ENCODE measurements at places on chromosomes 5 and 9.

DNA sequence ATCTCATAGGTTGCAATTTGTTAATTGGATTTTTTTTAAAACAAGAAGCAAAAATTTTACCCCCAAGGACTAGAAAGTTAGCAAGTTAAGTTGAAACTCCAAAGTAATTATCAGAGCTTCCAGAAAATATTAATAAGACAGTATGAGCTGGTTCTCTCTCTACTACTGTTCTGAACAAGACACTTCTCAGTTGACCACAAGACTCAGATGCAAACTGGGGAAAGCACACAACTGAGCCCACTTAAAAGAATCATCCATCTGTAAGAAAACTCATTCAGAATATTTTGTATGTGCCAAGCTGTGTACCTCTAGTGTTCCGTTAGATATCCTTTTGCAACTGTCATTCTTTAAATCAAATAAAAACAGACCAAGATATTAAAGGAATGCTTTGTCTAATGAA is 60.0 kb downstream of the MAP1B start:
- no peak for DNase-seq

DNA sequence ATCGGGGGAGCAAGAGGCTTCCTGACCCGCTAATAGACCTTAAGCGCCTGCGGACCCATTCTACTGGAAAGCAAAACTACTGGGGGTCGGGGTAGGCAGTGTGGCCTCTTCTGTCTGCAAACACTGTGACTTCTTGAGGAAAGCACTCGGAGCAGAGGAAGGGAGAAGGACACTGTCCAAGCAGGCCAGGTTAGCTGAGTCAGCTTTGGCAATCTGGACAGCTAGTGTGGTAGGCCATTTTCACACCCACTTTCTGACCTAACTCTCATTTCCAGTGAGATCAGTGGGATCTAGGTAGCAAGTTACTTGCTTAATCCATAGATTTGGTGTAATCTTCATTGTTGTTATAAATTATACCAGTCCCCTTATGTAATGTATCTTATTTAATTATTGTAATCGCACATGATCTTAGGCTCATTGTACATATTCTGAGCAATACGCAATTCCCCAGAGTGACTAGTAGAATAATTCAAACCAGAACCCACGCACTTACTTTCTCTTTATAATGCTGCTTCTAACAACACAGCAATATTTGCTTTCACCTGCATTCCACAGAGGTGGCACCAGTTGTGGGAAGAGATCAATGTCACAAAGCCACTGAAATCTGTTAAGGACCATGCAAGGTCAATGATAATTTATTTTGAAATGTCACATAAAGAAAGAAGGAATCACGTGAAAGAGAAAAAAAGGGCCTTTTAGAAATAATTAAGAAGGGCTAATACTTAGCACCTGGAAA is 82.9 kb downstream of the NREP start:
- DNase-seq: no peak

DNA sequence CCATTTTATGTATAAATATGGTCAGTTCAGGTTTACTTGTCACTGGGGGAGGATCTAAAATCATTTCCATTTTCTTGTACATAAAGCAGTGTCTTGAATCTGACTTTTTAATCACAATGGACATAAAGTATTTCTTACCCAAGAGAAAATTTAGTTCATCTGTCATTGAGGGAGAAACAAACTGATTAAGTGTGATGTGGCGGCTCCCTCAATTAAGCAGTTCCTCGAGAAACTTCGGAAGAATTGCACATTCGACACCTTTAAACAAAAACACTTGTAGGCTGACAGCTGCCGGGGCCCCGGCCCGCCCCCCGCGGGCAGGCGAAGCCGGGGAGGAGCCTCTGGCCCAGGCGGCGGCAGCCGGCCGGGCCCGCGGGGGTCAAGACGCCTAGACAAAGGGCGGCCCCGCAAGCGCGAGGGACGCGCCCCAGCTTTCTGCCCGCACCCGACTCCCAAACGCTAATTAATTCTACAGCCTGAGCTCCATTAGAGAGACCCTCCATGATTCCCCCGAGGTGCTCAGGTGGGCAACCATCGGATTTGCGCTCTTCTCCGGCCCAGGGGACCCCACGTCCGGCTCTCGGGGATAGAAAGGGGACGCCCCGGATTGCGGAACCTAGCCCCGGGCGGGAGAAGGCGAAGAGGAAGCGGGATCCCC is 750 bp downstream of the TRIM36 start:
- no peak for DNase-seq

DNA sequence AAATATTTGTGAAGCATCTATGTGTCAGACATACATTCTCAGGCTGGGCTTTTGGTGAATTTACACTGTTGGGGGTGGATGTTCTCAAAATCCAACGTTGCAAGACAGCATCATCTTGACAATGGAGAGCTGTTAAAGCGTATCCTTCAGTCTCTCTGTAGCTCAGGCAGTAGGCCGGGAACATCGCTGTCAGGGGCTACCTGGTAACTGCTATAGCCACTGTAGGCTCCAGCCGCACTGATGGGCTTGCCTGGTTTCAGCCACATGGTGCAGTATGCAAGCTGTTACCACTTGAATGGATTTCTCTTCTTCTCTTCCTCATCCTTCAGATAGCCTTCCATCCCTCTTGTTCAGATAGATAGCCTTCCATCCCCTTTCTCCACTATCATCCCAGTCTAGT is 51.7 kb downstream of the DRD1 start:
- DNase-seq: no peak

DNA sequence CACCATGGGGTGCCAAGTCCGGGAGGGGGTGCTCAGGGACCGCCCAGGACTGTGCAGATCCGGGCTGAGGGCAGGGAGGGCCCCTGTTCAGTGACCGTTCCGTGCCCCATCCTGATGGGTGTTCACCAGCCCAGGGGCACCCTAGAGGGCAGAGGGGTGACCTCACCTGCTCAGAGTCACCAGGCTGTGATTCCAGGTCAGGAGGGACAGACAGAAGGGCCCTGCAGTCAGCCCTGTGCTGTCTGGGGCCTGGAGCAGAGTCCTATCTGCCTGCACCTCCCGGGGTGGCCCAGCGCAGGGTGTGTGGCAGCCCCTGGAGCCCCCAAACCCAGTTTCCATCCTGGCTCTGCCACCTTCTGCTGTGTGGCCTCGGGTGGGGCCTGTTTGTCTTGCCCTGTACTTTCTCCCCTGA is 241.9 kb downstream of the PBX3 start:
- DNase-seq: no peak

DNA sequence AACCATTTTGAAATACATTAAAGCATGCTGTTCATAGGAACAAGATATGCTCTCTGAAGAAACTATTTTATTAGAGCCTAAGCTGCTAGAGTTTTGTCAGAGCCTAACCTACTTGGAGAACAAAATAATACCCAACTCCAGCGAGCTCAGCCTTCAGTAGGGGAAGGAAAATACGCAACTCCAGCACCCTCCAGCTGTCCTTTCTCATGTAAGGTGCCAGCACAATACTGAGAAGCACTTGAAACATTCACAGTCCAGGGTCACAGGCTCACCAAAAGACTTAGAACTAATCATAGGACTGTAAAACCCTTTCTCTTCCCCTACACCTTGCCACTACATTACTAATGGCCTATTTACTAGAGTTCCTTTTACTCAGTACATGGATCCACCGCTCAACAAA is 18.9 kb downstream of the DPYSL3 start:
- no peak for DNase-seq

GRCh38 chr5:126778675-126779403 is 1.9 kb downstream of the LMNB1 start:
- no peak for DNase-seq

GRCh38 chr5:117183326-117183725 is 608.7 kb upstream of the SEMA6A start:
- no peak for DNase-seq

DNA sequence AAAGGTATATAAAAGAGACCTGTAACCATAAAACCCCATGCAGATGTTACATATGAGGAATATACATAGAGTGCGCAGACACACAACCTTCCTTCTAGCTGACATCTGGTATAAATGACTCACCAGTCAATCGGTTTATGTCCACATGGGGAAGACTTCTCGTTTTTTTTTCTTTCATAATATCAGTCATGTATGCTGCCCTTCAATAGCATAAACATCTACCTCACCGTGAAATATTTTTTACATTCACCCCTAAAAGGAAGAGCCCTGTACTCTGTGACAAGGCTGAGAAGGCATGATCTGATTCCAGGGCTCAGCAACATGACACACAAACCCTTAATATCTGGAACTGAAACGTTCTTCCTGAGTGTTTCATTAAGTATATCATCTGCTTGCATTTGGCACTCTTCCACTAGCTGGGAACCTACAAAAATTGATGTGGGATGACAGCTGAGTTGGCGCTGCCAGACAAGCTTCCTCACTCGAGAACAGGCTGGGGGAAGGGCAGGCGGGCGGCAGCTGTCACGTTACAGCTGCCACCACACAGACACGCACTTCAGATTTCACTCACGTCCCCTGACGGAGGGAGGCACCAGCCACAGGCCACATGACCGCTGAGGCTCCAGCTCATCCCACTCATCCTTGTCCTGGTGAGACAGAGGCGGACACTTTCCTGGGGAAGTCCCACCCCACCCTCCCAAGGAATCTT is 74.2 kb downstream of the SHB start:
- peak; percentile 67 for DNase-seq

- no peak for DNase-seq
These were observed 97.5 kb upstream of the ARAP3 start for GRCh38 chr5:141779503-141779973.

GRCh38 chr9:92547356-92547755 is 11.6 kb upstream of the ECM2 start:
- no peak for DNase-seq

GRCh38 chr5:77995793-77996409 is 219.8 kb upstream of the TBCA start:
- DNase-seq: no peak

Measured in pancreas (tissue), 10 donors.